ENCODE measurements at places on chromosomes 3 and 15. TPM values are rescaled to one million over a fixed set of nuclear protein-coding genes. Genes with fewer than 3 reads are reported as not detected.

The HAPLN3 gene
- 103 TPM for total RNA-seq

GRCh38 chr3:141796081-141796888 lies 33.1 kb downstream of the GRK7 start:
- DNase-seq, result no peak

DNA sequence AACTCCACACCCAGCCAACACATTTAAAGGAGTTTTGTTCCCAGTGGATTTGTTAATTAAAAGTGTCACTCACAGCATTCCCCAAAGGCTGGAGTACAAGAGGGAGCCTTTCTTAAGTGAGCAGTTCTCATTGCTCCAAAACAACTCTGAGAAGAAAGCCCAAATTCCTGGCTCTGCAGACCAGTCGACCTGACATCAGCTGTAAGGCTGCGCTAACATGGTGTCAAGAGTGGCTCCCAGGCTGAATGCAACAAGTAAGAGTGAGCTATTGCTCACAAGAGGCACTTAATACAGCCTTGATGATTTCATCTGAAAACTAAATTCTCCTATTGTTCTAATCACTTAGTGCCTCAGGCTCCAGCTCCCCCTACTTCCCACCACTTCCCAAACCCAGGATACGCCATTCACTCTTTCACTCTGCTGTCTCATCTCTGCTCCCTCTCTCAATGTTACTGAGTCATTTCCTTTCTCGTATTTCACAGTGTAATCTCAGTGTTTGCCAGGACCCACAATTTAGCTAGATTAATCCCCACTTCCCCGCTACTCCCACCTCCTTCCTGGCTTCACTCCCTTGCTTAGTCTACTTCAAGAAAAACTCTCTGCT lies 81.8 kb downstream of the WWTR1 start:
- no peak for DNase-seq

- no peak for DNase-seq
These were observed 118.7 kb upstream of the KLHL25 start for GRCh38 chr15:85913461-85913860.
